Stimulated activated CD8-positive, alpha-beta memory T cell treated with anti-CD3 and anti-CD28 coated beads, Interleukin-7, amount 100 ng/mL, for 1 hour (primary cell): ENCODE measurements at places on chromosomes 2 and 18.

GRCh38 chr2:180311-180710 lies 83.5 kb downstream of the SH3YL1 start:
- no peak for DNase-seq

DNA sequence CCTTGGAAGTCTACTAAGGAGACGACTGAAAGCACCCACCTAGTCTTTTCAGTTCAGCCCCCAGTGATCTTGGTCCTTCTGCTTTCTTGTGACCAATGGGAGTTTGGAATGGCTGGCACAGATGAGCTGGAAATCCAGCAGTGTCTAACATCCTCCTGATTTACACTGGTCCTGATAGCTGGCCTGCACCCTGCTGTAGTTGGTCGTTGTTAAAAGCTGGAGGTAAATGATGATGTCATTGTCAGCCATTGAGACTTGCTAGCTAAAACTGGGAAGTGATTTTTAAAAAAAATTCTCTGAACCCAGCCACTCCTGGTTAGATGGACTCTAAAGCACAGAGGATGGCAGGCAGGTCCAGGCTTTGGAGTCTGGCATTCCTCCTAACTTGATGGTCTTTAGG lies 19.3 kb downstream of the CCT7 start:
- no peak for DNase-seq

DNA sequence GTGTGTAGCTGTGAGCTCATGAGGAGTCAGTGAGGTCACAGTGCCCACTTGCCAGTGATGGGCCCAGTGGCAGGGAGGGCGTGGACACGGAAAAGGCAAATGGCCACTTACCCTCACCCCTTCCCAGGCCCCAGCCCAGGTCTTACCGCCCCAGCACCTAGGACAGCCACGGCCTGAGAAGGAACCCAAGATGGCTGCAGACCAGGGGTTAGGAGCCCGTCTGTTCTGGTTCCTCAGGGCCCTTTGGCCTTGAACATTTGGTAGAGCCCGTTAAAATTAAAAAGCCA lies 74.1 kb downstream of the EMX1 start:
- DNase-seq = no peak

GRCh38 chr2:160952464-160953254 lies 207.6 kb upstream of the TANK start:
- no peak for DNase-seq

DNA sequence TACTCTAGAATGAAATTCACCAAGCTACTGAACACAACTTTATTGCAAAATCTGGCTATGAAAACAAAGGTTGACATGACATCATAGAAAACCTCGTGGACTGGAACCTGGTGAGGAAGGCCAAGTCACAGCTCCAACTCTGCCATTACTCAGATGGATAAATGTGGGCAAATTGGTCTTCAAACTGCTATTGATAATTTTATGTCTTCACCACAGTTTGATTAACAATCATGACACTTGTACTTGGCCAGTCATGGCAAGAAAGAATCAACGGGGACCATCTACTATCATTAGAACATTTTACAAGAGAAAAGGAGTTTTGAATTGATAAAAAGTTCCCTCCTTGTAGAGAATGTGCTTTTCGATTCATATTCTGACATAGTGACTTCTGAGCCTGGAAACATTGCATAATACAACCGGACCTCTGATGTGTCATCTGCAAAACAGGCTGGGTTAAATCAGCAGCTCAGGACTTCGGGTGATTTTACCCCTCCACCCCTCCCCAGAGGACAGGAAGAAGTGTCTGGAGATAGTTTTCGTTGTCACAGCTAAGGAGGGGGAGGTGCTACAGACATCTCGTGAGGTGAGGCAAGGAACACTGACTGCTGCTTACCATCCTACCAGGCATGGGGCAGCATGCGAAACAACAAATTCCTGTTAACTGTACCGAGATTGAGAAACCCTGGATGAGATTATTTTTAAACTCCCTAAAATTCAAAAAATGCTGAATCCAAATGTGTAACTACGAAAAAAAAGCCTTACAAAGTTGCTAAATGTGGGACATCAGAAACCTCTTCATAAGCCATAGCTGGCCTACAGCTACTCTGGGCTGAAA lies 8.4 kb downstream of the L3MBTL4 start:
- DNase-seq = no peak

- DNase-seq = no peak
Observed at GRCh38 chr18:23887493-23887892, 127.1 kb upstream of the TTC39C start.

DNA sequence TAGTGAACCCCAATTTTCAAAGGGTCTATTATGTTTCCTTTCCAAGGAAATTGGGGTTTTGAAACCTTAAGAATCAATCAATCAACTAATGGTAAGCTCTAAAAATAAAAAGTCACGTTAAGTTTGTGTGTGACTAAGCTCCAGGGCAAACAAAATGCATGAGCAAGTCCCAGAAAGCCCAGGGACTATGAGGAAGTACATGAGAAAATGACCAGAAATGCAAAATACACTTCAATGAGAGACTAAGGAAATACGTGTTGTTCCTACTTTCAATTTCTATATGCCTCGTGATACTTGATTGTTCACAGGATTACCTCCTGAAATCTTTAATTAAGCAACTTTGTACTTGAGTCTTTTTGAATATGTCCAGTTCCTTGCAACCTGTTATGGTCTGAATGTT lies 684.4 kb upstream of the SYT4 start:
- DNase-seq = no peak

DNA sequence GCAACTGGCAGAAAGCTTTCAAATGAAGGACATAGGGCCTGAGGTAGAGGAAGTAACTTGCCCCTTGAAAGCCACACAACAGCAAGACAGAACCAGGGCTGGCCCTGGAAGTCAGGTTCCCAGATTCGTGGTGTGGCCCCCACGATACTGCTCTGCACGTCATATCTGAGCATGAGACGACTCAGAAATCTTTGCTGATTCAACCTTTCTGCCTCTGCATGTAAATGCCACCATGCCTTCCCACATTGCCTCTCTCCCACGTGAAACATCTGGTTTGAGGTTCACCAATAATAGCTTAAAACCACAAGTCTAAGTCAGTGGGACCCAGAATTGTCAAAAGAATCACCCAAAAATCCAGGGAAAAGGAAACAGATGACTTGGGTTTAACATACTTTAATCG lies 214.0 kb upstream of the TRIB2 start:
- DNase-seq = no peak

DNA sequence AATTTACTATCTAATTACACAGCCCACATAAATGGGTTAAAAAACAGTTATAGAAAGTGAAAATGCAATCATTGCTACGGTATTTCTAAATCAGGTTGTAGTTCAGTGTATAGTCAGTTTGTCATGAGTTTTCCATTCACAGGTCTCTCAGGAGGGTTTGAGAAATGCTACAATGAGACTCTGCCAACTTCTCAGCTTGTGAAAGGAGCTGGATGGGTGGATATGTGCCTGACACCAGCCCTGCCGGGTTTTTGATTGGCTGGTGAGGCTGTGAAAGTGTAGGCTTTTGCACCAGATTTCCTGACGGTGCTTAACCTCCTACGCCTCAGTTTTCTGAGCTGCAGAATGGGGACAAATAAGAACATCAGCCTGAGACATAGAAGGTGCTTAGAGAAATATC lies 102.6 kb upstream of the SMIM21 start:
- DNase-seq = no peak

- DNase-seq = no peak
Observed at GRCh38 chr2:173148520-173148919, 72.9 kb downstream of the MAP3K20 start.

DNA sequence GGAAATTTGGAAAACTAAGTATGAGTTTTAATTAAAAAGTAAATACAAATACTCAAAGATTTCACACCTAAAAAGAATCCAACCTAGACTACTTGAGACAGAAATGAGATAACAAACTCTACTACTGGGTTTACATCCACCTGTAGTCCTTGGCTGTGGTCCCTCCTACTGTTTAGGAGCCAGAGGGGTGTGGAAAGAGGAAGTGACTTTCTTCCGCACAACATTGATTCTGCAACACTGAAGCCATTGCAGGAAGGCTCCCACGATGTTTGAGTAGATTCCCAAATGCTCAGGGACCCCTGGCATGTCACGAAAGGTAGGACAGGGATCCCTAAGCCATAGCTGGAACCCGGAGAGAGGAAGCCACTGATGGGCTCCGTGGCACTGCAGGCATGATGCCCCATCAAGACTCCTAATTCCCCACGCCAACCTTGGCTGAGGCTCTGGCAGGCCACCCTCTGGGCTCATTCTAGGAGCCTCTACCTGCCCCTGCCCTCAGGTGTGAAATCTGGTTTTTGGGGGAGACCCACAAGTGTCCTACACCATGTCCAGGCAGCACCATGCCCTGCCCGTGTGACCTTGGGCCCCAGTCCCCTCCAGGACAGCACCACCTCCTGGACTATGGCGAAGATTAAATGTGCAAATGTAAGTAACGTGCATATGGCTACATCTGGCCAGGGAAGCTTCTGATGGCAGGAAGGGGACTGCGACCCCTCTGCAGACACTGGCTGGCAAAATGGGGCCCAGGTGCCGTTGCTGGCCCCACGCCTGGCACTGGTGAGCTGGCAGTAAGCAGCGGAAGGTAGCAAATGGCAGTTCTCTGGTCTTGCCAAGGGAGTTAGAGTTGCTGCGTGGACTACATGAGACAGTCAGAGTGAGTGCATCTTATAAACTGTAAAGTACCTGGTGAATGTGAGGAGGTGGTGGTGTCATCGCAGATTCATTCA lies 38.2 kb upstream of the MAL start:
- DNase-seq = no peak

DNA sequence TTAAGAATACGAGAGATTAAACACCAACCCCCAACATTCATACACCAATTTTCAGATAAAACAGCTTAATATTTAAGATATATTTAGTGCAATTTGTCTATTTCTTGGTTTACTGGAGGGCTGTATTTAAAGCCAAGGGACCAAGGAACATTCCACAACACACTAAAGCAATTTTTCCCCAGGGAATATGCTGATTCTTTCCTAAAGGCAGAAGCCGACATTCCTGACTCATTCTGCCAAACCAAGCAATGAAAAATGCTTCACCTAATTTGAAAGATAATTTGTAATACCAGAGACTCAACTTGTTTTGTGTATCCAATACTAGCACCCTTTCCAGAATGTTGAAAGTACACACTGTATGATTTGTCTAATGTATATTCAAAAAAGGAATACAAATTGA lies 1267.6 kb upstream of the PIK3C3 start:
- DNase-seq = no peak

DNA sequence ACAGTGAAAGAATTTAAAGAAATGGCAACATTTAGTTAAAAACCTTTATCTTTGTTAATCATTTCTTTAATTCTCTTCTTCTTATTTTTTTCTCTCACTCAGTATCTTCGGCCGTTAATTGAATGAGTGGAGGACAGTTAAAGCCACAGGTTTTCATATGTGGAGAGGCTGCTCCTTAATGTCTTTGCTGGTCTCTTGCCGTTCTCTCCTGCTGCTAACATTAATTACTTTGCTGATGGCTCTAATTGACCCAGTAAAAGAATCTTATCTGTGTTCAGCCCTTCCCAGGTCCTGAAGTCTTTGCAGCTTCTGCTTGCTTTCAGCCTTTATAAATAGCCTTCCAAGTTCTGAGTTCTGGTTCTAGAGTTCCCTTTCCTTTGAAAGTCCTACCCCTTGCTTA lies 77.1 kb downstream of the ADAM23 start:
- no peak for DNase-seq

GRCh38 chr2:60118061-60118460 lies 435.4 kb downstream of the BCL11A start:
- DNase-seq = no peak

DNA sequence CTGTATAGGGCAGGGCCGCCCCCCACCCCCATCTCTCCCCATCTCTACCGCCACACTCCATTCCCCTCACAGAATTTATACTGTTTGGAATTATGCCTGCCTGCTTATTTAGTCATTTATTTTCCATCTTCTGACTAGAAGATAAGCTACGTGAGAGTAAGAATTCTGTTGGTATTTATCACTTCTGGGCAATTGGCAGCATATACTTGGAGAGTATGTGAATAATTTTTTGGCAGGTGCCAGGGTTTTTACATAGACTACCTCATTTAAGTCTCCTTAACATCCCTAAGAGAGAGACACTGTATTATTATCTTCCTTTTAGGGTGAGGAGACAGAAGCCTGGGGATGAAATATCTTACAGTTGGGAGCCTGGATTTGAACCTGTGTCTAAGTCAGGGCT lies 45.0 kb downstream of the SLC4A1AP start:
- DNase-seq = no peak

DNA sequence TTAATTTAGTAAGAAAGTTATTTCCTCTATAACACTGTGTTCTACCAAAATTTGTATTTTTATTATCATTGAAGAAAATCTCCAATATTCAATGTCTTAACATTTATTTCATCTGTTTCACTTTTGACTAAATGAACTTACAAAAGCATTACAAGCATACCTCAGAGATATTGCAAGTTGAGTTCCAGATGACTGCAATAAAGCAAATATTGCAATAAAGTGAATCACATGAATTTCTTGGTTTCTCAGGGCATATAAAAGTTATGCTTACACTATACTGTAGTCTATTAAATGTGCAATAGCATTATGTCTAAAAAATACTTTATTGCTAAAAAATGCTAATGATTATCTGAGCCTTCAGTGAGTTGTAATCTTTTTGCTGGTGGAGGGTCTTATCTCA lies 78.3 kb downstream of the TTC32 start:
- DNase-seq = no peak

DNA sequence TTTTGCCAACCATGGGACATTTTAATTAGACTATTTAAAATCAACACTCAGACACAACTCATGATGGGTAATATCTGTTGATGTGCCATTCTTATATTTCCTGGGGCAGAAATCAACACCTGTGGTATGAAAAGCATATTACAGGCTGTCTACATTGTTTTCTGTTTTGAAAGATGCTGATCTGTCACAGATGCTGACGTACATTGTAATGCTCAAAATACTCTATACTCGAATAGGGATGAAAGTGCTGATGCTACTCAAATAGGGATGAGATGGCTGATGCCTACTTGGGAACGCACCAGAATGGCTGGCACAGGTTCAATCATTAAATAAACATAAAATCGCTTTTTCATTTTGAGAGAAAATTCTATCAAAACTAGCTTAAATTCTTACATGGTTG lies 41.2 kb downstream of the TMEFF2 start:
- no peak for DNase-seq

GRCh38 chr2:164992818-164993217 lies 37.5 kb upstream of the SLC38A11 start:
- DNase-seq = no peak

DNA sequence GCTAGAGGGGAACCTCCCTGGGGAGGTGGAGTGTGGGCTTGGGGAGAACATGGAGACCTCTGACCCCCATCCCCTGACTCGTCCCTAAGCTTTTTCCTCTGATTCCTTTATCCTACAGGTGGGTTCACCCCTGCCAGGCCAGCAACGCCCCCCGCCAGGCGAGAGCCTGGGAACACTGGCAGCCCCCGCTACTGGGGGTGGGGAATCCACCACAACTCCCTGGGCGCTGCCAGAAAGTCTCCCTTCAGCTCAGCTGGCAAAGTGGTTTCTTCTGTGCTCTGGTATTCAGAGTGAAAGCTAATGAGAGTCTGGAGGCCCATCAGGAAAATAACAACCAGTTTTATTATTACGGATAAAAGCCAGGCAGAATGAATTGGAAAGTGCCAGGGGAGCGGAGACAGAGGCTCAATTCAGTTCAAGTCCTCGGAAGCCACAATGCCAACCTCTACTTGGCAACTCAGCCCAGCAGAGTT lies 2.8 kb downstream of the DIPK1C start:
- no peak for DNase-seq

- DNase-seq = no peak
Observed at GRCh38 chr2:173819852-173820251, 145.3 kb downstream of the SP3 start.
